ENCODE measurements at places on chromosomes 5 and 9. TPM values are rescaled to one million over a fixed set of nuclear protein-coding genes. Genes with fewer than 3 reads are reported as not detected.

Gene INSL4
- not detected for total RNA-seq

Gene SLC2A8
- 16.3 TPM for total RNA-seq

Gene FRRS1L
- not detected for total RNA-seq

Gene APBA1
- total RNA-seq, result 1.4 TPM

Gene ELP1
- total RNA-seq, result 16.8 TPM
